ENCODE measurements at places on chromosomes 5 and 9.

GRCh38 chr9:93203026-93203717, 19.2 kb downstream of the WNK2 start:
- DNase-seq, result no peak

- peak; percentile 70 for DNase-seq
Observed at GRCh38 chr9:36995927-36996705, 38.0 kb downstream of the PAX5 start.

DNA sequence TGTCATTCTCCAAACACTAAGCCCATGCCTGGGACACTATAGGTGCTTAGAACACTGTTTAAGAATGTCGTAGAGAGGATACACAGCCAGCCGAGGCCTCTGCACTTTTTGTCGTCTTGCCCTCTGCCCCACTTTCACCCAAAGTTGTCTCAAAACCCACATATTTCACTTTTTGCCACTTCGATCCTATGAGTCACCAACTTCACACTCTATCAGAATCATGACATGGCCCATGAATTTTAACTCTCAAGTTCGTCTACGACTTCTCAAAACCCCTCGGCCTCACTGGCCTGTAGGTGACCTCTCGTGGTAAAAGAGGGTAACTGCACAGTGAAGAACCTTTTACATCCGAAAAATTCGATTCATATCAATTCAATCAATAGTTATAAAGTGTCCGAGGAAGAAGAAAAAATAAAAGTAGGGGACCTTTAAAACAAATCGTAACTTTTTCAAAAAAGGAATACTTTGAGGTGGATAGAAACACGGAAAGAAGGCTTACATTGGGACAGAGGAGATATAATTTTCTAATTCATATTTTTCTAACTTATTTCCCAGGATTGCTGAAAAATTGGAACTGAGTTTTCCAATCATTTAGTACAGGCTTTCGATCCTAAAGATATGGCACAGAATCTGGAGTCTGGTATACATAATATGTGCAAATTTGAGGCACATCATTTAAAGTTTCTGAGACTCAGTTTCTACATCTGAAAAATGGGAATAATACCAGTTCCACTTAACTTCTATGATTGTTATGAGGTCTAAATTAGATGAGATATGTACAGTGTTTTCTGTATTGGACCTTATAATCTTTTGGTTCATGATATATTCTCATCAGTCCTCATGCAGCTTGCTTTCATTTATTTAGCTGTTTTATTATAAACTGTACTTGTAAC, 122.6 kb downstream of the APBA1 start:
- peak; percentile 48 for DNase-seq

GRCh38 chr9:133366435-133366834, 9.4 kb downstream of the SURF4 start:
- DNase-seq, result no peak

DNA sequence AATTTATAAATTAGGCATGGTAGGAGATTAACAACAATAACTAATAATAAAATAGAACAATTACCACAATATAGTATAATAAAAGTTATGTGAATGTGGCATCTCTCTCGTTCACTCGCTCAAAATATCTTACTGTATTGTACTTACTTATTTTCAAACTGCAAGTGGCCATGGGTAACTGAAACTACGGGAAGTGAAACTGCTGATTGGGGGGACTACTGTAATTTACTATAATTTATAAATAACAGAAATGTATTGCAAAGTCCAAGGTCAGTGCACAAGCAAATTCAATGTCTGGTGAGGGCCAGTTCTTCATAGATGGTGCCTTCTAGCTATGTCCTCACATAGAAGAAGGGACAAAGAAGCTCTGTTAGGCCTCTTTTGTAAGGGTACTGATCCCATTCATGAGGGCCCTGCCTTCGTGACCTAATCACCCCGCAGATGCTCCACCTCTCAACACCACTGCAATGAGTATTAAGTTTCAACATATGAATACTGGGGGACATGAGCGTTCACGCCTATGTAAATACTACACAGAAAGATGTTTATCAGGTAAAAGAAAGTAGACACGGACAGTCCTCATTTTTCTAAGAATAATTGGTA, 39.0 kb downstream of the KCNIP1 start:
- no peak for DNase-seq

- DNase-seq, result no peak
Observed at GRCh38 chr9:124795881-124796431, 19.0 kb downstream of the OLFML2A start.

GRCh38 chr5:179901462-179901861, 6.2 kb downstream of the TBC1D9B start:
- no peak for DNase-seq

DNA sequence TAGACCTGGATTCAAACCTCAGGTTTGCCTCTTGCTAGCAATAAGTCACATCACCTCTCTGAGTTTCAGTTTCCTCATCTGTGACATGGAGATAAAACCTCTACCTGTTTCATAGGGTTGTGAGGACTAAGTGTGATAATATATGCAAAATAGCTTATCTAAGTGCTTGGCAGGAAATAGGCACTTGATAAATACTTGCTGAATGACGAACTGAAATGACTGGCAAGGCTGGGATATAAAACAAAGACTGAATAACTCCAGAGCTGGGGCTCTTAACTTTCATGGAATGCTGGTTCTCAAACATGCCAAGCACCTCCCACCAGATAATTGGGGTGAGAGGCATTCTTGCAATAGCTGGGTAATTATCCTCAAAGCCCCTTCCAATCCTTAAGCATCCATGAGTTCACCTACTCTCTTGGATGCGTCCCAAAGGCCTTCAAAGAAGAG, 87.6 kb downstream of the ADRB2 start:
- DNase-seq, result peak; percentile 9

GRCh38 chr9:35341585-35341984, 148.3 kb upstream of the RUSC2 start:
- DNase-seq, result no peak

GRCh38 chr5:68114378-68115040, 101.0 kb upstream of the PIK3R1 start:
- peak; percentile 2 for DNase-seq

DNA sequence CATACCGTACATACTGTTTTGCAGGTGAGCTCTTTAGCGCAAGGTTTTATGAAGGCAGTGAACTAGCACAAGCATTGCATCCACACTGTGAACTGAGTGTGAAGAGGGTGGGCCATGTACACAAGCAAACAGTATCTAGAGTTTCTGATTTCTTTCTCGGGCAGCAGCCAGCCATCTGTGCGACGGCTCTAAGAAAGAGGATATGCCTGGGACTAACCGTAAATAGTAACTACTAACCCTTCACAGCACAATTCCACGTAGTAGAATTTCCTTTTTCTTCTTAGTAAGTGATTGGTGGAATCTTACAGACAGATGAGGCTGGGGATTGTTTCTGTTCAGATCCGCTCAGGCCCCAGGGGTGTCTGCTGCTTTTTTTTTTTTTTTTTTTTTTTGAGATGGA, 89.0 kb downstream of the DRD1 start:
- DNase-seq, result no peak

- DNase-seq, result no peak
Observed at GRCh38 chr9:35828716-35829083, at the start of gene FAM221B. FAM221B (minus strand) TSS chr9:35828732; CDS start chr9:35826161, 2,571 bp downstream.

GRCh38 chr9:92649007-92649406, 20.9 kb downstream of the IPPK start:
- no peak for DNase-seq

DNA sequence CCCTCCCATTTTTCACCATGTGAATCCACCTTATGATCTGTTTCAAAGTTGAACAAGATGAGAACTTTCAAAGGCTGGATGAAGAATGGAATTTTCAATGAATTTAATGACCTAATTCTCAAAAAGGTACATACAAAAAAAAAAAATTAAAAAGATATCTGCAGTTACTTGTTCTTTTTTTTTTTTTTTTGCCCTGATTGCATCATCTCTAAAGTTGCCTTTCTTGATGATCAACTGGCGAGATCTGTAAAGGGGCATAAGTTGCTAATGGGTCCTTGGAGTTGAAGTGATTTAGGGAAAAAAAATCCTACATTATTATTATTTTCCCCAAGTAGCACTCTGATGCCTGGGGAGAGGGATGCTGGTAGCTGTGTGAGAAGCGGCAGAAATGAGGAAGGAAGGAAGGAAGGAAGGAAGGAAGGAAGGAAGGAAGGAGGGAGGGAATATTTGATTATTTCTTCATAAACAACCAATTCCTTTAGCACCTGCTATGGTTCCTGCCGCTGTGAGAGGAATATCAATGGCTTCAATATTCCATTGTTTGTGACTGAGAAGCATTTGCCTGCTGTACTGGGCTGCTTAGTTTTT, 48.8 kb upstream of the CD180 start:
- no peak for DNase-seq

DNA sequence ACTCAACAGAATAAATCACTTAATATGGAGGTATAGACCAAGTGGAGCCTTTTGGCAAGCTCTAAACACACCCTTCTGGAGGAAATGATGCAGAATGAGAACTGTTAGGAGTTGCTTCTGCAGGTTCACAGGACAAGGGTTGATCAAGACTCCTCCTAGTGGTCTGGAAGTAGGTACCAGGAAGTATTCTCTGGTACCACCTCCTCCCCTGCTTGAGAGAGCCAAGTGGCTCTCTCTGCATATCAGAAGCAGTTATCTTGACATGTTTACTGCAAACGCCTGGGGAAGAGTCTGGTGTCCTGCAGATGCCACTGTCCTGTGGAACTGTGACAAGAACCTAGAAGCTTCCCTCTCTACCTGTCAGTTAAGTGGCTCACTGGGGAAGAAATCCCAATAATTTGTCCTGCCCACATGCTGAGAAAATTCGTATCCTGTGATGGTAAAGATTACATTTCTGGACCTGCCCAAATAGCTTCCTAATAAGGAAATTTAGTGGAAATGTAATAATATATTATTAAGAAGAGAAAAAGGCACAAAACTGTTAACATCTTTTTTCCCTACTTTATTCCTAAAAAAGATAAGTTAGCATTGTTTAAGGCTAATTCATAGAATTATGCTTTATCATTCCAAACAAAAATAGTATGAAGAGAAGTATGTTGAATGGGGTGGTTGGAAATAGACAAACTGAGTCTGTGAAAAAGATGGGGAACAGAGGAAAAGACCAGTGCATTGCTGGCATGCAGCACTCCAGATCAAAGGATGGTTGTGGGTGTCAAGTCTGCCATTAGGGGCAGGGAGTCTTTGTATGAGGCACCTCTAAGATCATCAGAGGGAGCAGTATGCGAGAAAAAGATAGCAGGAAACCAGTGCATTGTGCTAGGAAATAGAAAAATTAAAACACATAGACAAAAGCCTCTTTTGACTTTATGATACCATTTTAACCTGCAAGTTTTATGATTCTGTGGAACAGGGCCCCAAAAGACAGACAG, 118.8 kb downstream of the CDC42SE2 start:
- peak; percentile 95 for DNase-seq

DNA sequence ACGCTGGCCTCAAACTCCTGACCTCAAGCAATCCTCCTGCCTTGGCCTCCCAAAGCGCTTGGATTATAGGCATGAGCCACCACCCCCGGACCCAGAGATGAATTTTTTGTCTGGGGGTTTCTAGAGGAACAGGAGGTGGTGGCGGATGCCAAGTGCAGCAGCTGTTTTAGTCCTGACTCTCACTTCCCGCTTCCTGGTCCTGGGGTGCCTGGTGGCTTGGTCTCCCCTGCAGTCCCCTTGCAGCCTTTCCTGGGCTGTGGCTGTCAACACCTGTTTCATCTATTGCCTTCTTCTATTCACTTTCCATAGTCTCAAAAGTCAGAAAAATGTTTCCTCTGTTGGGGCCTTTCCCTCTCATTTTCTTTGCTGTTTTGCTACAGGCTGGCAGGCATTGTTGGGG, 6.5 kb upstream of the NHP2 start:
- no peak for DNase-seq

DNA sequence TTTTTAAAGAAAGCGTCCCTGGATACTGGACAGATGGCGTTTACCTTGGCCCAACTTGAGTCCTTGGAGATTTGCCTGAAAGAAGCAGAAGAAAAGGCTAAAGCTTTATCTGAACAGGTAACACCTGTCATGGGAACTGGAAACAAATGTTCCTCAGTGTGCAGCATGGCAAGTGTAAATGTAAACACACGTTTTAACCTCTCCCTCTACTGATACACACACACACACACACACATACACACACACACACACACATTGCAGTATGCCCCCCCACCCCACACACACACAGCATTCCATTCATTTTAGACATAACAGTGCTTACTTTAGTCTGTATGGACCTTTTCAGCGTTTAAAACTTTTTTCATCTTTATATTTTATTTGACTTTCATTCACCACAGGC, 51.1 kb downstream of the CCDC192 start:
- DNase-seq, result no peak

DNA sequence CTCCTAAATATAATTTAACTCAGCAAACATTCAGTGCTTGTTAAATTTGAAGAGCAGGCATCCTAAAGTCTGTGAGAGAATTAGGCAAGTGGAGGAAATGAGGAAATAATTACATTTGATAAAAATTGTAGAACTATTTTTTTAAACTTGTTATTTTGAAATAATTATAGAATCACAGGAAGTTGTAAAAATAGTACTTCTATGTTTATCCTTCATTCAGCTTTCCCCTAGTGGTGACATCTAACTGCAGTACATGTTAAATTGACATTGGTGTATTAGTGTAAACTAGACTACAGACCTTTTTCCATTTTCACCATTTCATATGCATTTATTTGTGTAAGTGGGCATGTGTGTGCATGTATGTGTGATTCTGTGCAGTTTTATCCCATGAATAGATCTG, 51.6 kb downstream of the F2RL2 start:
- no peak for DNase-seq

DNA sequence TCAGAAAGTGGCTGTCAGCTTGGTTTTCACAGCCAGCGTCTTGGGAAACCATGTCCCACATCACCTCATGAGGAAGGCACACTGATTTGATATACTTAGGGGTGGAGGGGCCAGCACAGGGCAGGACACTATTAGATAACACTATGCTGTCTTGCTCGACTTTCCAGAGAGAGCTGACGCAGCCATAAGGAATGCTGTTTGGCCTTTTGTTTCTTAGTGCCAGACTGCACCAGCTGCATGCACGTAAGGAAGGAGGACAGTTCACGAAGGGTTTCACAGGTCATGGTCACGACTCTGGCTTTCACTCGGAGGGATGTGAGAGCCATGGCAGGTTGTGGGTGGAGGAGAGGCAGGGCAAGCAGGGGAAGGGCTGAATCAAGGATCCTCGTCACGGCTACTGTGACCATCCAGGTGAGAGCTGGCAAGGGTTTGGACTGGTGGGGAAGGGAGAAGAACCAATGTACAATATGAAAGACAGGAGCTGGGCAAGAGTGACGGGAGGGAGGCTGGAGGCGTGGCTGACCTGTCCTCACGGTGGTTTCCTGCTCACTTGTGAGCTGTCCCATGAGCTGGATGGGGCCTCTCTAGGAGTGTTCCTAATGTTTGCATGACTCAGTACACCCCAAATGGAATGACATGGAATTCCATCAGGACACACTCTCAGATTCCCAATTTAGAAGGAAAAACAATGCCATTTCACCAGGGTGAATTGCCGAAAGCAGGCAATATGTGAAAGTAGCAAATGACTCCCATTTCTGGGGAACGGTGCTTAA, 61.7 kb downstream of the OTULIN start:
- no peak for DNase-seq

GRCh38 chr5:172904643-172905345, 54.4 kb upstream of the RPL26L1 start:
- DNase-seq, result no peak

GRCh38 chr9:114798780-114799427, 6.9 kb downstream of the TNFSF15 start:
- DNase-seq, result no peak

- no peak for DNase-seq
Observed at GRCh38 chr9:127392166-127392565, 4.8 kb upstream of the SLC2A8 start.
